ENCODE measurements at places on chromosomes 2 and 18. TPM values are rescaled to one million over a fixed set of nuclear protein-coding genes. Genes with fewer than 3 reads are reported as not detected.

DNA sequence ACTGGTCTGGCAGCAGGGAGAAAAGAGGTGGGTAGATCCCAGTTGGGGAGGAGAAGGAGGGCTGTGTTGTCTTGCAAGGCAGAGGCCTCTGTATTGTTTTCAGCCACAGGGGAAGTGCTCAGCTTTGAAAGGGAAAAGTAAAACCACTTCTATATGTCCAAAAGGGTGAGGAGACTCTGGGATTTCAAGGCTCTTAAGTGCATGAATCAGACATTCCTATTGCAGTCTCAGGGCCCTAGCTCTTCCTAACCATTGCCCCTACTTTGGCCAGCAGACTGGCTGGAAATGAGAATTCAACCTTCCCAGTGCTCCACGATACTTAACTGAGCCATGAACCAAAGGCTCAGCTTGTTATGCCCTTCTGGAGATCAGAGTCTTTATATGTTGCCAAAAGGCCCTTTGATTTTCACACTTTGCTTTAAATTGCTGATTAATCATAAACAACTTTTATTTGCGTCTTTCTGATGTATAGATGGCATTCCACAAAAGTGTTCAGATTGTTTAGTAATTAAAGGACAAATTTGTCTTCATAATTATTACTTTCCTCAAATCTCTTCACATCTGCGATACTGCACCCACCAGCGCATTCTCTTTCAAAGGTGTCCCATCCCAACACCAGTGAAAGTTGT is 313.8 kb upstream of the MMADHC start:
- no peaks in the 10 kb centered on the region for H3K4me1 ChIP-seq
- no peaks in the 10 kb centered on the region for H3K36me3 ChIP-seq
- H3K27ac ChIP-seq, result no peak overlapping the region

DNA sequence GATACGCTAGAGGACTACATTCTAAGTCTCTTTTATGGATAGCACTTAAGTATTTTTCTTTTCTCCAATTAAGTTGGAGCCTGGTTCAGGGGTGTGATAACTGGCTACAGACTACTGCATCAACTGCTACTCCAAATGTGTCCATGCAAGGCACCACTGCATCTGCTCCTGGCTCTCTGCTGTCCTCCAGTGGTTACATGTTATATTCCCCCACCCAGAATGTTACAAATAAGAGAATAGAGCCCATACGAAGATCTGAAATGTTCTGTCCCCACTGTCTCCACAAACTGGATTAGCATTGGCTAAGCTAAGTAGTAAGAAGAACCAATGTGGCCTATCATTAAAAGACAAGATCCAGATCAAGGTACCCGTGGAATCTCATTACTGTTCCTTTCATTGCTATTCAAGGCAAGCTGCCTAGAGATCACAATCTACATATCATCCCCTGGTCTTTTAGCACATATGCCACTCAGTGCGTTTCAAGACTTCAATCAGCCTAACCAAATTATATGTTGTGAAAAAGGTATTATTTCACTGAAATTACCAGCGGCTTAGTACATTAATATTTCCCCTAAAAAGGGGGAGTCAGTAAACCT is 308.3 kb upstream of the SLC8A1 start:
- H3K4me1 ChIP-seq, result no peaks in the 10 kb centered on the region
- DNase-seq, result no peak
- no peak overlapping the region for H3K27ac ChIP-seq
- no peak overlapping the region for H3K4me3 ChIP-seq

DNA sequence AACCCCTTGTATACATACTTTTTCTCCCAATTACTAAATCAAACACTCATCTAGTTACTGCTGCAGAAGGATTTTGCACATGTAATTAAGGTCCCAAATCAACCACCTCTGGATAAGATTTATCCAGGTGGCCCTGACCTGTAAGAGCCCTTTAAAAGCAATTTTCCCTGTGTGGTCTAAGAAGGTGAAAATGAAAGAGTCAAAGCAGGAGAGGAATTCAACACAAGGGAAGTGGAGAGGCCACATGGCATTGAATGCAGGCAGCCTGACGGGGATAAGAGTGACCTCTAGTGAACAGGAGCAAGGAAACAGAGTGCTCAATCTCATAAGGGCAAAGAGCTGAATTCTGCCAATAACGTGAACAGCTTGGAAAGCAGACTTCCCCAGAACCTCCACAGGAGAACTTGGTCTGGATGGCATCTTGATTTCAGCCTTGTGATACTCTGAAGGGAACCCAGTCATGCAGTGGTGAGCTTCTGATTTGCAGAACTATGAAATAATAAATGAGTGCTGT is 27.2 kb downstream of the PPP3R1 start:
- no peaks in the 10 kb centered on the region for H3K36me3 ChIP-seq
- H3K27me3 ChIP-seq, result no peaks in the 10 kb centered on the region
- no peak overlapping the region for H3K4me3 ChIP-seq
- H3K27ac ChIP-seq, result no peak overlapping the region
- no peaks in the 10 kb centered on the region for H3K4me1 ChIP-seq

GRCh38 chr2:101125808-101126207 is 25.4 kb downstream of the TBC1D8 start:
- no peaks in the 10 kb centered on the region for H3K27me3 ChIP-seq
- H3K4me3 ChIP-seq, result no peak overlapping the region

ASB18 gene
- total RNA-seq, result 0.39 TPM

GRCh38 chr2:1486670-1487069 is 73.4 kb downstream of the TPO start:
- no peak for DNase-seq
- H3K36me3 ChIP-seq, result no peaks in the 10 kb centered on the region
- peaks cover 18% of the 10 kb centered on the region for H3K4me1 ChIP-seq
- H3K27me3 ChIP-seq, result no peaks in the 10 kb centered on the region
- no peak overlapping the region for H3K27ac ChIP-seq
- no peak overlapping the region for H3K4me3 ChIP-seq

- DNase-seq, result peak; percentile 23
- no peak overlapping the region for H3K4me3 ChIP-seq
- no peaks in the 10 kb centered on the region for H3K27me3 ChIP-seq
- no peaks in the 10 kb centered on the region for H3K4me1 ChIP-seq
- H3K27ac ChIP-seq, result peak overlapping the region; percentile 33
- H3K36me3 ChIP-seq, result no peaks in the 10 kb centered on the region
Observed at GRCh38 chr2:23009545-23010149, 375.3 kb upstream of the KLHL29 start.

DNA sequence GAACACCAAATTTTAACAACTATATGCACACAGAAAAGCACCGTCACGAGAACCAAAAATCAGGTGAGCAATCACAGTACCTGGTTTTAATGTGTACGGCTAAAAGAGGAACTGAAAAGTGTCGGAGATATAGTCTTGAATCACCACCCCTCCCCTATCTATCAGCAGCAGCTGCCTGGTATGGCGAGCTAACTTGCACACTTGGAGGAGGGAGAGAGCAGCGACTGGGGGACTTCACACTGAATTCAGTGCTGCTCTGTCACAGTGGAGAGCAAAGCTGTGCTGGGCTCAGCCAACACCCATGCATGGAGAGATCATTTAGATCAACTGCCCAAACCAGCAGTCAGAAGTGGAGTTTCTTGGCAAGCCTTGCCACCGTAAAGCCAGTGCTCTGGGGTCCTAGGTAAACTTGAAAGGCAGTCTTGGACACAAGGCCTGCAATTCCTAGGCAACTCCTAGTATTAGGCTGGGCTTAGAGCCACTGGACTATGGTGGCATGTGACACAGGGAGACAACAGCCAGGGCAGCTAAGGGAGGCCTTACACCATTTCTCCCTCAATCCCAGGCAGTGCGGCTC is 89.2 kb upstream of the CD226 start:
- no peaks in the 10 kb centered on the region for H3K27me3 ChIP-seq
- H3K27ac ChIP-seq, result no peak overlapping the region
- H3K36me3 ChIP-seq, result no peaks in the 10 kb centered on the region
- no peak for DNase-seq

DNA sequence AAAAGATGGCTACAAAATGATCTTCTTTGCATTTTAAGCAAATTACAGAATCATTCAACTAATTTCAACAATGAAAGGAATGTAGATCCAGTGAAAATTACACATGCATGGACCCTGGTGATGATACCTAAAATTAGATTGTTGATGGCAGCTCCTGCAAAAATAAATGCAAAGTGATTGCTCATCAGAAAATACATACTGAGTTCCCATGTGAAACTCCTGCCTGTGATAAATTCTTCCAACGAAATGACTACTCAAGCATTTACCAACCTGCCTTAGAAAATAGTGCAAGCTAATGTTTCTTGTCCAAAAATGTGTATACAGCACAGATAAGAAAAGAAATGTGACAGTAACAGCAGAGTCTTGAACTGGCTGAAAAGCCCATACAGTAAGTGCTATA is 300.0 kb upstream of the REV1 start:
- H3K4me1 ChIP-seq, result peaks cover 9% of the 10 kb centered on the region
- H3K27ac ChIP-seq, result no peak overlapping the region
- H3K36me3 ChIP-seq, result no peaks in the 10 kb centered on the region
- H3K27me3 ChIP-seq, result no peaks in the 10 kb centered on the region
- no peak overlapping the region for H3K4me3 ChIP-seq
- DNase-seq, result no peak
